G401 (cell line): ENCODE measurements at places on chromosomes 3 and 15.

DNA sequence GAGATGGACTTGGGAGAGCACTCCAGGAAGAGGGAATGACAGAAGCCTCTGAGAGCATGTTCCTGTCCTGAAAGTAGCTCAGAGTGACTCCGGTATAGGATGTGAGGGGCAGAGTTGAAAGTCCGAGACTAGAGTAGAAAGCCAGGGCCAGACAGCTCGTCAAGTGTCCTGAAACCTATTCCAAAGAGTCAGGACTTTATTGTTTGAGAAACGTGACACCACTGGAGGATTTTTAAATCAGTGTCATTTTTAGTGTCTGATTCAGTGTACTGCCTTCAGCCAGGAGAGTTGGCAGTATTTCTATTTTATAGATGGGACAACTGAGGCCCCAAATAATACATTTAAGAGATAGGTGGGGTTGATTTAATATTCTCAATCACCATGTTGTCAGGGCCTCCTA, 1.6 kb upstream of the RBMS3 start:
- no peak for DNase-seq

DNA sequence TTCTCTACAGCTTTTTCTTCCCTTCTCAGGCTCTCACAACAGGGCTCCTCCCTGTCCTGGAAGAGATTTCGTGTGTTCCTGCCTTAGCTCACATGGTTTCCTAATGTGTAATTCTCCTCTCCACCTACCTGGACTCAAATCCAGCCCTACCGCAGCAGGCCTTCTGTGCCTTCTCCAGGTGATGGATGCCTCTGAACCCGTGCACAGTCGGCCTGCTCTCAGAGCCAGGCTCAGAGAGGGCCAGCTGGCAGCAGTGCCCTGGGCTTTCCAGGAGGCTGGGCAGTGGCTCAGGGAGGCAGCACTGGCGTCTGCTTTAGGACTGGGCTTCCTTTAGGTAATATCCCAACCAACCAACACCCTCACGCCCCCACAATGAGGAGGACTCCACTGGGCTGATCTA, 123.2 kb upstream of the TMC3 start:
- peak; percentile 95 for DNase-seq

GRCh38 chr3:17213102-17213501, 328.3 kb downstream of the PLCL2 start:
- DNase-seq: no peak

- no peak for DNase-seq
These were observed 52.0 kb upstream of the CTSH start for GRCh38 chr15:78996894-78997275.

DNA sequence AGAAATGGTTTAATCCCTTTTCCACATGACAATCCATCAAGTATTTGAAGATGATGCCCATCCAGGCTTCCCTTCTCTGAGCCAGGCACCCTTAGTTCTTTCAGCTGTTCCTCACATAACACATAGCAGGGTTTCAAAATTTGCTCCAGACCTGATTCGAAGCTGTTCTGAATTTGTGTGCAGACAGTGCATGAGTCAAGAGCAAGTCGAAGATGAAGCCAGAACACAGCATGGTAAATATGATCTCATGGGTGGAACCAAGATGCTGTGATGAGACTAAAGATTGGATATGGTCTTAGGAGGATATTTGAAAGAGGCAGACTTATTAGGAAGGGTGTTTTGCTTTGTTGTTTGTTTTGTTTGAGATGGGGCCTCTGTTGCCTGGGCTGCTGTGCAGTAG, 32.6 kb upstream of the PDE8A start:
- no peak for DNase-seq

DNA sequence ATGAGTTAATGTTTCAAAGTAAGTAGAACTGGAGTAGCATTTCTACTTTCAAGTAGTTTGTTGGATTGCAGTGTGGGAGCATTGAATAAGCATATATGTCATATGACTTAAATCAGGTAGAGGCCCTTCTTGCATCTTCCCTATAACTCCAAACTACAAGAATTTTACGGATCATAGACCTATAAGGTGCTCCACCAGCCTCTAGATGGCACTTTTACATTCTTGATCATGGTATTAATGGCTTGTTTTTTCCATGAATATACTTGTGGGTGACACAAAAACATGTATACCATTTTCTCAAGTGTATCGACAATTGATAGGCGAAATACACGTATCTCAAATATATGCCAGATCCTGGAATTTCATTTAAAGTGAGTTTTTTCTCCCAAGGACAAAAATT, 311.1 kb downstream of the ZPLD1 start:
- no peak for DNase-seq

DNA sequence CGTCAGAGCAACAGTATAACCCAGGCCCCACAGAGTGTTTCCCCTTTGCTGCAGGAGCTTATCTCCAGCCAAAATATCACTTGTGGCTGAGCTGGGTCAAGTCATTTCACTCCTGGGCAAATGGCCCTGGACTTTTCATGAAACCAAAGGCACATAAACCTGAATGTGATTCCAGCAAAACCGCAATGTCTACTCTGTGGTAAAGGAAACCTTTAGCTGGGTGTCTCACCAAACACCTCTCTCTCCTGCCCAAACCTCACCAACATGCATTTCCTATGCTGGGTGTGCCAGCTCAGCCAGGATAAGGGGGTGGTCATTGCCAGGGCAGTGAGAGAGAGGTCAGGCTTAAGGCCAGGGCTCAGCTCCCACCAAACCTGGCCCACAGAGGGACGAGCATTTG, 67.4 kb downstream of the GTPBP8 start:
- no peak for DNase-seq

- DNase-seq: no peak
These were observed 420.4 kb downstream of the PDCD6IP start for GRCh38 chr3:34218706-34219385.

DNA sequence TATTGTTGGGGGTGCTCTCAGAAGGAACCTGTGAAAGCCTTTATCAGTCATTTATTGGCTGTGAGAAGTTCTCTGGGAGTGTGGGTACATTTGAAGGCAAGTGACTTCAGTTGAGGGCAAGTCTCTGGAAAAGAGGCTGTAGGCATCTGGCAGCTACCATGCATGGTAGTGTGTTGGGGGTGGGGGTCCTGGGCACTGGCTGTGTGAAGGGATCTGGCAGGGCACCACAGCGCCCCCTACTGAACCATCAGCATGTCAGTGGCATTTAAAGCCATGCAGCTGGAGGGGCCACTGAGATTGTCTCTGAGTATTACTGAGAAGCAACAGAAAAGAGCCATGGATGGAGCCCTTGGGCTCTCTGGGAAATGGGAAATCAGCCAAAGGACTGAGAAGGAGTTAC, 30.6 kb downstream of the CRTAP start:
- no peak for DNase-seq

DNA sequence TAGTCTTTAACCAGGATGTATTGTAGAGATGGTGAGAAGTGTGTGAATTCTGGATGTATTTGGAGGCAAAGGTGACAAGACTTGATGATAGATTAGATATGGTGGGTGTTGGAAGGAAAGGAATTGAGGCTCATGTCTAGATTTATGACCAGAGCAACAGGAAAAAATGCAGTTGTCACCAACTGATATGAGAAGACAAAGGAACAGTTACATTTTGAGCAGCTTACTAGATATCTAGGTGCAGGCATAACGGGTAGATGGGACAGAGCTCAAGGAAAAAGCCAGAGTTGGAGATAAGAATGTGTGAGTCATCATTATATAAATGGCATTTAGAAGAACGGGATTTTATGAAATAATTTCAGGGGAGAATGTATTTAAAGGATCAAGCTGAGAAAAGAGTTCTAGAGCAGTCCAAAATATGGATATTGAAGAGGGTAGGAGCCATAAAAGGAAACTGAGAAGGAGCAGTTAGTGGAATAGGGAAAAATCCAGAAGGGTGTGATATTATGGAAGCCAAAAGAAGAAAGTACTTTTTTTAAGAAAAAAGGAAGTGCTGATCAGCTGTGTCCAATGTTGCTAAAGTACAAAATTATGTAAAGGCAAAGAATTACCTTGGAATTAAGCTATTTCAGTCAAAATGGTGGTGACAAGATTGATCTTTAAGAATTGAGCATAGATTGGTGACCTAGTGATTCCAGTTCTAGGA, 262.5 kb downstream of the CGGBP1 start:
- DNase-seq: no peak

DNA sequence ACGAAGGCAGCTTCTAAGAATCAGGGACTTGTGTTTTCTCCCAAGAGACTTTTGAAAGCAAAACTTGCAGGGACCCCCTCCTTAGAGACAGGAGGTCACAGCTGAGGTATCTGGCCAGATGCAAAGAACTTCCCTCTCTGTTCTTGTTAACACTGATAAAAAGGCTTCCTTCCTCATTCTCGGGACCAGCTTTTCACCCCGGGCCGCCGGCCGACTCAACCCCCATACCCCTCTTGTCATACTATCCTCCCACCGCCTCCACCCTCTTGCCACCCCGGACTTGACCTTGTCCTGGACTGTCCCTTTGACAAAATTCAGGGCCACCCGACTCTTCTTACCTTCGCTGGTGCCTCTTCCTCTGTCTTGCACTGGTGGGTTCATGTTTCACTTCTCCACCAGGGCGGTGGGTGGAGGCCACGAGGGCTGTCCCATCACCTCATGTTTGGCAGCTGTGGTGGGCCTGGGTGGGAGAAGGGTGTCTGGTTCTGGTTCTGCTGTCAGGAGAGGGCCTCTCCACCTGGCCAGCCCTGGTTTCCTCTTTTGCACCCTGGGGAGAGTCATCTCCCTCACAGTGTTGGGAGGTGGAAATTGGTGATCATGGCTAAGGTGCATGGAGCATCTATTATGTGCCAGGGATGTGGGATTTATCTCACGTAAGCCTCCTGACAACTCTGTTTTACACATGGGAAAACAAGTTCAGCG, 32.5 kb downstream of the BHLHE40 start:
- DNase-seq: no peak

- no peak for DNase-seq
These were observed 16.8 kb downstream of the TMC3 start for GRCh38 chr15:81357180-81357686.

- DNase-seq: no peak
These were observed 2.0 kb upstream of the MANF start for GRCh38 chr3:51382947-51383578.

DNA sequence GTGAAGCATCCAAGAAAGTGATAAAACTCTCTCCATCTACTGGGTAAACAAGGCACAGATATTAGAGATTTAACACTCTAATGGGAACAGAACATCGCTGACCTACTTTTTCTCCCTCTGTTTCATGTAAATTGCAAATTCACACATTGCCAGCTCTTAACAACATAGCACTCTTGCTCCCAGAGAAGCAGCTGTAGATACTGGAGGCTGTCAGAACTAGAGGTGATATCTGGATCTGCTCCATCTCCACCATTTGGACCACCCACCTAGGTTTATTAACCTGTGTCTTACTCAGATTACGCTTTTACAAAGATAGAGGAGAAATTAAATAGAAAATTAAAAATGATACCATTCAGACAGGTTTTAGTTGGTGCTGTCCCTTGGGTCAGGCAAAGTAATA, 289.1 kb upstream of the CRBN start:
- DNase-seq: peak; percentile 9

GRCh38 chr3:31592764-31593163, 60.0 kb downstream of the STT3B start:
- no peak for DNase-seq

DNA sequence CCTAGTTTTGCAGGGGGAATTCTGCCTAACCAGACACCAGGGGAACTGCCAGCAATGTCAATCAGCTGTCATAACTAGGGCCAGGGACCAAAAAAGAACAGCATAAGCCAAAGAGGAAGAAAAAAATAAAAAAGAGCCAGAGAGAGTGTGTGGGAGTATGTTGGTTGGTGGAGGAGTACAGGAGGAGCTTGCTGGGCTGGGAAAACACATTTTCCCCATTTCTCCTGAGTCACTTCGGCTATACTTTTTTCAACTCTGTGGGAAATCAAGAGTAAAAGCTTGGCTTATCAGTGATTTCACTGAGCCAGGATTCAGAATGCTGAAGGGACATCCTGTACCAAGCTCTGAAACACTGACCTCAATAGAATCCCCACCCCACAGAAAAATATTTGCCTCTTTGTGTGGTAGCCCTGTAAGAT, 144.7 kb upstream of the DPH6 start:
- DNase-seq: no peak

- no peak for DNase-seq
These were observed 79.9 kb downstream of the GTPBP8 start for GRCh38 chr3:113070681-113071113.

GRCh38 chr15:70142072-70142321, 44.3 kb upstream of the TLE3 start:
- DNase-seq: no peak

- no peak for DNase-seq
These were observed 92.9 kb downstream of the RAB11A start for GRCh38 chr15:65962187-65962586.

GRCh38 chr15:80060356-80061006, 1.0 kb downstream of the ZFAND6 start:
- DNase-seq: peak; percentile 24

DNA sequence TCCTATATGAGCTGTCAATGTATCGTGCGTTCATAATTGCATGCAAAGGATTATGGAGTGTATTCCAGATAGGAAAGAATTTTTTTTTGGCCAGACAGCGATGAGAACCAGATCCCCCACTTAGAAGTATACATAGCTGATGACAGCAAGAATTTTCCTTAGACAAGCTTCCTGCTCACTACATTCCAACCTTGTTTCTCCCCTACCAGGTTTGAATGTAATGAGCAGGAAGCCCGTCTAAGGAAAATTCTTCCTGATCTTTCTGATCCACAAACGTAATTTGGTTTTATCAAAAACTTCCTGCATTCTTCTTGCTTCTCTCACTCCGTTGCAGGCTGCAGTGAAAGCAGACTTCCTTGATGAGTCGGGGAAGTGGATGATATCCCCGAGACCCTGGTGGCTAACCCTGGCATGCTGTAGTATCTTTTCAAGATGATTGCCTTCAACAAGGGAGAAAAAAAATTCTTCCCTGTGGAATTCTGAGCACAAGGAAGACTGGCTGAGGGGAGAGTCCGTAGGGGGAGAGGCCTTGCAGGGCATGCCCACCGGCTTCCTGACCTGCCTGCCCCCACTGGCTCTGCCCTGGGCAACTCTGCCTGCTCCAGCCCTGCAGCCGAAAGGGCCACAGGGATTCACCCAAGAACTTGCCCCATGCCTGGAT, 243.1 kb downstream of the TLE3 start:
- no peak for DNase-seq

DNA sequence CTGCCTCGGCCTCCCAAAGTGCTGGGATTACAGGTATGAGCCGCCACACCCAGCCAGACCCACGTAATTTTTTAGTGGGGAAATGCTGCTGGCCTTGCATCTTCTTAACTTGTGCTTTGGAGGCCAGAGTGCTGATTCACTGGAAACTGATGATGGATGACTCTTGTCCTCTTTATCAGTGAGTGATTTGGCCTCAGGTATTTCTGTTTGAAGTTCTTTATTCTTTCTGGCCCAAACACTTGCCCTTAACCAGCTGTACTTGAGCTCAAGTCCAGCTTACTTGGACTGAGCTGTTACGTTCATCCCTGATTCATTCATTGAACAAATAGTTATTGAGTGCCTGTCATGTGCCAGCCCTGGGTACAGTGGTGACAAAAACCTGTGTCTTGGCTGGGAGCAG, 4.2 kb downstream of the PTPN23 start:
- DNase-seq: no peak

DNA sequence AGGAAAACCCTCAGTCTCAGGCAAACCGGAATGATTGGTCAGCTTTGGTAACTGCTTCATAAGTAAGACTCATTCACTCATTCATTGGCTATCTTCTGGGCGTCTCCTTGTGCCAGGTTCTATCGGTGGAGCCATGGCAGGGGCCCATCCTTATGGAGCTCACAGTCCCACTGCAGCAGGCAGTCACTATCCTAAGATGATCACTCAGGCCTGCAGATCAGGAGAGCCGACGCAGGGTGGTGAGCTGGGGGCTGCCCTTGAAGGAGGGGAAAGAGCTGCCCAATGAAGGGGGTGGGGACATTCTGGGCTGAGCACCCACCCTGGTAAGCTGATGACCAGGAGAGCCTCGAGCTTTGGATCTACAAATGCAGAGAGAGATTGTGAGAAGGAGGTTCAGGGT, 20.5 kb upstream of the FGD5 start:
- no peak for DNase-seq
